ENCODE measurements at places on chromosomes 3 and 15.

GRCh38 chr15:88401996-88402656 is 65.1 kb downstream of the MRPL46 start:
- DNase-seq = no peak

DNA sequence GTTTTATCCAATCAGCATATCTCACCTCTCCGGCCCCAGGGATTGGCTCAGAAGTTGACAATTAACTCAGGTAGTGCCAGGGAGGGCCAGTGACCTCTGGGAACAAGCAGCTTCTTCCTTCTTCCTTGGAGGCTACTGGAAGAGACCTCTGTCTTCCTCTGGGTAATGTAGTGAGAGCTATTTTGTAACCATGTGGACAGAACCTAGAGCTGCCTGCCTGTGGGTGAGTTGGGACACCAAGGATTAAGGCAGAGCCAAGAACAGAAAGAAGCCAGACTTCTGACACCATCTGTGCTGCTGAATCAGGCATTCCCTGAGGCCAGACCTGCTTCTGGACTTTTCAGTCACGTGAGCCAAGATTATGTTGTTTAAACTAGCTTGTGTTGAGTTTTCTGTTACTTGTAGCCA is 5.9 kb upstream of the NDUFAF1 start:
- peak; percentile 99 for DNase-seq

- DNase-seq = no peak
Observed at GRCh38 chr3:86618706-86619105, 372.2 kb downstream of the VGLL3 start.

GRCh38 chr15:72820278-72820677 is 36.7 kb upstream of the ADPGK start:
- no peak for DNase-seq

GRCh38 chr3:122092460-122093165 is 37.5 kb downstream of the CD86 start:
- DNase-seq = peak; percentile 55

GRCh38 chr3:114538211-114538610 is 244.4 kb downstream of the TIGIT start:
- no peak for DNase-seq

GRCh38 chr3:56291244-56291680 is 177.0 kb downstream of the ERC2 start:
- DNase-seq = peak; percentile 22

DNA sequence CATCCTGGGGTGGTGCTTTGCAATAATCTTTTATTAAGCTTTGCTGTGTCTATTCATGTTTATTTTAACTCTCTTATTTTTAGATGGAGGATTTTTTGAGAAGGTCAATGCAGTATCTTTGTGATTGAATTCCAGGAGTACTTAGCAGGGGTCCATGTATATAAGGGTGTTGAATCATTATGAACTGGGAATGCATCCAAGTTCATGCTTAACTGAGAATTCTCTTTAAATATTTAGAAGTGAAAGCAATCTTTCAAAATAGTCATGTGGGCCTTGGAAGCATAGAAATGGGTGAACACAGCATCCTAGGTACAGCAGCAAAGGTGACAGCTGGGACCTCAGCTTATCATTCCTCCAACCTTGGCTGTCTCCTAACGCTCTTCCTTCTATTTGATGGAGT is 27.3 kb downstream of the SPTSSB start:
- DNase-seq = no peak

- no peak for DNase-seq
Observed at GRCh38 chr3:179156170-179156569, 8.0 kb downstream of the PIK3CA start.

DNA sequence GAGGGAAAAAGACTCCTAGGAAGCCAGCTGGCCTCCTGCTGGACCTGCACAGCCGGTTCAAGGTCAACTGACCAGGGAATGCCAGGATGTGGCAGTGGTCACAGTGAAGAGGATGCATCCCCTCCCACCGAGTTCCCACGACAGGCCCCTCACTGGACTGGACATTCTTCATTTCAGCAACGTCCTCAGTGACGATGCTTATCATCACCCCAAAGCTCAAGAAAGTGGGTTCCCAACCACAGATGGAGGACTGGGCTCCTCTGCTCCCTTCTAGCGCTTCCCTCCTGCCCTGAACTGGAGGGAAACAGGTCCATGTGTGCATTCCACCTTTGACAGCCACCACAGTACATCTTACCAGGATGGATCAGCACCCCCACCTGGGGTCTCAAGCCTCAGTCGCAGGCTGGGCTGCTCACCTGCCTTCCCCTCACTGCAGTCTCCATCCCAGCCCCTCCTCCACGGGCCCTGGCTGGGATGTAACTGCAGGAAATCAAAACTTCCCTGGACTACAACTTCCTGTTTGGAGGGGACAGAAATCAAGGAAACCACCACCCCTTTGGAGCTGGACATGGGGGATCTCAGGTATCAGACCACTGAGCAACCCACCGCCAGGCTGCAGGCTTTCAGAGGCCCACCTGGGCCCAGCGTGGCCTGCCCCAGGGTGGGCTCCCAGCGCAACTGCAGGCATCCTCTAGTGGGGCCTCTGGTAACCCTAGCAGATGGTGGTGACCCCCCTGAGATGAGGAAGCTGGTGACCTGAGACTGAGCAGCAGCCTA is 7.3 kb downstream of the CALML4 start:
- no peak for DNase-seq

DNA sequence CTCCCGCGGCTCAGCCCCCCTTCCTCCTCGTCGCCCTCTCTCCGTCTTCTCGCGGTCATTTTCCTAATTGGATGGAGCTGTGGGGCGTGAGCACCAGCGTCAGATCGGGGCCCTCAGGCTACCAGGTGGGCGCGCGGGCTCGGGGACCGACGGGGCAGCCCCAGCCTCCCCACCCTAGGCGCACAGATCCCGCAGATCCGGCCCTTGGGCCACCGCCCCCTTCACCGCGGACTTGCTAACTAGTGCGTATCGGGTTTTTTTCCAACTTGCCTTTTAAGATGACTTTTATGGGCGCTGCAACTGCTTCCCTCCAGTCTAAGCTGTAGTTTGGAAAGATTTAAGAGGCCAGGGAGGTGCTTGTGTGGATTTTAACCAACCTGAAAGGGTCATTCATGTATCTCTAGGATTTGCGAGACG is 1.3 kb downstream of the ZNF710 start:
- no peak for DNase-seq

DNA sequence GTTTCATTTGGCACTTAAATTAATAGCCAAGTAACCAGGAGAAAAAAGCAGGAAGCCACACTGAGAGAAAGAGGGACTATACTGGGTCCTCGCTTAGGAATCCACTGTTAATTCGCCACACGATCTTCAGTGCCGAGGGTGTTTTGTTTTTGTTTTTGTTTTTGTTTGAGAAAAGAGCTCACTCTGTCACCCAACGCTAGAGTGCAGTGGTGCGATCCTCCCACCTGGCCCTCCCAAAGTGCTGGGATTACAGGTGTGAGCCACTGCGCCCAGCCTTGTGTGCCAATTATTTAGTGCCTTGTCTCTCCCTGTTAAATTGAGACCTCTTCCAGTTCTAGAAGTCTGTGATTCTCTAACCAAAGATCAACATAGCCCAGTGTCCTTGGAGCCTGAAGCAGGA is 53.8 kb upstream of the TPM1 start:
- no peak for DNase-seq

GRCh38 chr3:70833239-70833960 is 521.0 kb upstream of the MDFIC2 start:
- DNase-seq = no peak

- DNase-seq = peak; percentile 90
Observed at GRCh38 chr3:194137008-194137505, 1.1 kb downstream of the HES1 start.

DNA sequence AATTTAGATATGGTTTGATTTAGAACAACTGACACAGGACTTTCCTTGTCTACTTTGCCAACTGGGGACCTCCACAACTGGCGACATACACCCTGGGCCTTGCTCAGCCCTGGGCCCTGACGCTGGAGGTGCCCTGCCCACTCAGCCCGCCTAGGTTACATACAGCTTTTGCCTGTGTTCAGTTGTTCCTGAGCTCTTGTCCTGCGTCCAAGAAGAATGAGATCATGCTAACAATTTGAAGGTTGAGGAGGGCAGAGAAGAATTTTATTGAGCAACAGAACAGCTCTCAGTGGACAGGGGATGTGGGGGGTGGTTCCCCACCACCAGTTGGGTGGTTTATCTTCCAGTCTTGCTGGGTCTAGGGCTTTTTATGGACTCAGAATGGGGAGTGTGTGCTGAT is 67.9 kb downstream of the IQCH start:
- DNase-seq = peak; percentile 73

- DNase-seq = no peak
Observed at GRCh38 chr3:140092848-140093536, 158.0 kb downstream of the CLSTN2 start.

DNA sequence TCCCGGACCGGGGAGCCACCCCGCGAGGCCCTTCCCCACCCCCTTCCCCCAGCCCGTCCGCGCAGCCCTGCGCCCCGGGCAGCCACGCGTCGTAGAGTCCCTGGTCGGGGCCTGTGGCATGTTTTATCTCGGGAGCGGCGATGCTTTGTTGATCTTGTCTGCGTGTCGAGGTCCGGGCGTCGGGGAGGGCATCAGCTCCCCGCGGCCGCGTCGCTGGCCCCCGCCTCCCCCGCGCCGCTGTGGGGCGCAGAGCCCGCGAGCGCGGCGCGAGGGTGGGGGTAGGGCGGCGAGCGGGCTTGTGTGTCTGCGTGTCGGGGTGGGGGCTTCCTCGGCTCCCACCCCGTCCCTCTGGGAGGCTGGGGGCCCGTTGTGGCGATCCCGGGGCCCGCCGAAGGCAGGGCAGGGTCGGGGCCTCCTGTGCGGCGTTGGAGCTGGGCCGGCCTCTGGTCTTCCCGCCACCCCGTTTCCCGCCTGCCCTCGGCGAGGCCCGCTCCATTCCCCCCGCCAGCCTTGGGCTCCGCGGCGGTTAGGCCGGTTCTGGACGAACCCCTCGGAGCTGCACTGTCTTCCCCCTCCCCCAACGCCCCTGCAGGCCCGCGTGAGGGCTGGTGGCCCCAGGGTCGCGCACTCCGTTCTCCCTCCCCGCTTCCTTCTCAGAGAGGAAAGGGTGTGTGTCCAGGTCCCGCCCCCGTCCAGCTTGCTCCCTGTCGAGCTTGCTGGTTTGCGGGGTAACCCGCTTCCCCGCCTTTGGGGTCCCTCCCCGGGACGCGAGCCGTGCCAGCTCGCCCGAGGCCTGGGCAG is 695 bp downstream of the GMPS start:
- peak; percentile 40 for DNase-seq

DNA sequence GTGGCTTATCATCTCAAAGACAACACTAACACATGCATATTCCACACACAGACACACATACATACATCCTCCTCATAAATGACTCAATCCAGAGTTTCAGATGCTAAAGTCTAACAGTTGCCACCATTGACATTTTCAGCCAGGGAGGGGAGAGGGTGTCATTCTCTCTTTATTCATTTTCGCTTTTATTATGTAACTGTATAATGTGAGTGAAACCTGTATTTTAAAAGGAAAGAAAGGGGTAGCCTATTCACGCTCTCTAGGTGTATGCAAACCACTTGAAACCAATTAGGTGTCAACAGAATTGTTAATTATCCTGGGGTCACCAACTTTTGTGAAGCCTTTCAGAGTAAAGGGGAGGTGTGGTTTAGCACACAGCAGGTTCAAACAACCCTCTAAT is 1282.9 kb downstream of the ROBO2 start:
- no peak for DNase-seq

- DNase-seq = no peak
Observed at GRCh38 chr3:146892041-146892440, 286.9 kb upstream of the PLSCR5 start.

DNA sequence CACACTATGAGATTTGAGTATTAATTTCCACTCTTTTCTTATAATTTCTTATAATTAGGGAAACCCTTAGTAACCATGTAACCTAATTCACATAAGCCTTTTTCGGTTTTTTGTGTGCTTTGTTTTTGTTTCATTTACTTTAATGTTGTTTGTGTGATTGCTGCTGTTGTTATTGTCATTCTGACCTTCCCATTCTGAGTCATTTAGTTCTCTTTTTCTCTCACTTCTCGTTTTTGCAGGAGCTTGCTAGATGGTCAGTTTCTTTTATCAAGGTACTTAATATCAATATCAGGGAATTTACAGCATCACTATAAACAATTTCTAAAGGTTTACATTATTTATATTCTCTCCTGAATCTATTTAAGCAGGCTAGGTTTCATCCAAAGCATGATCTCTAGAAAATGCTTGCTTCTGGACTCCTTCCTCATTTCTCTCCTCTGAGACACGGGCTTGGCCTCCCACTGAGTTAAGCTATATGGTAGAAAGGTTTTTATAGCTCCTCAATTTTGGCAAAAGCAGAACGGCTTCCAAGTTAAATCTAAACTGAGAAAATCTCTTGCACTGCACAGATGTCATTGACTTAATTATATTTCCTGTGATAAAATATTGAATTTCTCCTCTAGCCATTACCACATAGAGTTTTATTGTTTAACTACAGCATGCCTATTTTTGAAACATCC is 534.2 kb downstream of the NSUN3 start:
- DNase-seq = no peak

- peak; percentile 39 for DNase-seq
Observed at GRCh38 chr3:24367216-24367615, 127.4 kb downstream of the THRB start.

- no peak for DNase-seq
Observed at GRCh38 chr3:104642827-104643226, 723.9 kb upstream of the ALCAM start.

DNA sequence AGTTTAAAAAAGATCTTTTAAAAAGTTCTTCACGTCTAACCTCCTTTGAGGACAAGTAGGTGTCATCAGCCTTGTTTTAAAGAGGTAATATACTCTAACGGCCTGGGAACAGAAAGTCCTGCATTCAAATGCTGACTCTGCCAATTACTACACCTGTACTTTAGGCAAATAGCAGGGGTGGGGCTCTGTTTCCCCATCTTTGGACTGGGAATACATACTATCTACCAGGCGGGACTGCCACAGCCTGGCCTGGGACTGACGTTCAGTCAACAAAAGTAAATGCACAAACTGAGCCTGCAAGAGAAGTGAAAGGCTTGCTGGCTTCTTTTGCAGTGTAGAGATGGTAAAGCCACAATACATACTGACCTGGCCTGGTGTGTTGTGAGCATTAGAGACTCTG is 107.6 kb upstream of the SPATA12 start:
- DNase-seq = no peak

GRCh38 chr3:32062950-32063582 is 43.4 kb upstream of the GPD1L start:
- no peak for DNase-seq

GRCh38 chr3:45841420-45841756 is 531 bp downstream of the LZTFL1 start:
- no peak for DNase-seq

DNA sequence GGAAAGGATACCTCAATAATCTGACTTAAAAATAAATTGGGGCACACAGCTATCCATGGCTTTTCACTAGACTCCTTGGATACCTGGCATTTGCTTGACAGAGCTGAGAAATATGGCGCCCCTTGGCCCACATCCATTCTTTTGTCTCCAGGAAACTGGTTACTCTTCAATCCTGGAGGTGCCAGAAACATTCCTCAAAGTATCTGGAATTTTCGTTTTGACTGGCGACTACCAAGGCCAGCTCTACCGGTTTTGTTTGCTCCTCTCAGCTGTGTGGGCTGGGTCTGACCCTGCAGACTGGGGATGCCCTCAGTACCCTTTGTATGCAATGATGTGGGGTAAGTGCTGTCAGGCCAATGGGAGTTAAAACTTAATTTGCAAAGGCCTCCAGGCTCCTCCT is 27.0 kb downstream of the KATNBL1 start:
- no peak for DNase-seq

- peak; percentile 76 for DNase-seq
Observed at GRCh38 chr15:75578948-75579920, at the start of gene PTPN9. PTPN9 (minus strand) TSS chr15:75579315; CDS start chr15:75578776, 539 bp downstream.

Measured in amniotic epithelial cell (primary cell).